NCI-H774 (cell line): ENCODE measurements at places on chromosomes 2 and 18.

DNA sequence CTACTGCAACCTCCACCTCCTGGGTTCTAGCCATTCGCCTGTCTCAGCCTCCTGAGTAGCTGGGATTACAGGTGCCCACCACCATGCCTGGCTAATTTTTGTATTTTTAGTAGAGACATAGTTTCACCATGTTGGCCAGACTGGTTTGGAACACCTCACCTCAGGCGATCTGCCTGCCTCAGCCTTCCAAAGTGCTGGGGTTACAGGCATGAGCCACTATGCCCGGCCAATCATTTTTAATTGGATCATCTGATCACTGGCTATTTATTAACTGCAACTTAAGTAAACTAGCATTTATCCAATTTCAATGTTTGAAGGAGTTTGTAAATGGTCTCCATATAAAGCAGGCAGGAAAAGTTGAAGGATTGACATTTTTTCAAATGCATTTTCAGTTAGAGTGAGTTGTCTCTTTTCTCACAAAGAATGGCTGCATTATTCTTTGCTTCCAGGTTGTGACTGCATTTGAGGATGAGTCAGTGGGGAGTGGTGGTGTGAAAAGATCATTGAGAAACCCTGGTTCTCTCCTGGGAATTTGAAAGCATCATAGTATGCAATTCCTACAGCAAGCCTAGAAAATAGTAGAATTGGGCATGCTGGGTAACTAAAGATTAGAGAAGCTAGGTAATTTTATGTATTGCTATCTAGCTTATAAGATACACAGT, 431.1 kb upstream of the ZEB2 start:
- DNase-seq = no peak

DNA sequence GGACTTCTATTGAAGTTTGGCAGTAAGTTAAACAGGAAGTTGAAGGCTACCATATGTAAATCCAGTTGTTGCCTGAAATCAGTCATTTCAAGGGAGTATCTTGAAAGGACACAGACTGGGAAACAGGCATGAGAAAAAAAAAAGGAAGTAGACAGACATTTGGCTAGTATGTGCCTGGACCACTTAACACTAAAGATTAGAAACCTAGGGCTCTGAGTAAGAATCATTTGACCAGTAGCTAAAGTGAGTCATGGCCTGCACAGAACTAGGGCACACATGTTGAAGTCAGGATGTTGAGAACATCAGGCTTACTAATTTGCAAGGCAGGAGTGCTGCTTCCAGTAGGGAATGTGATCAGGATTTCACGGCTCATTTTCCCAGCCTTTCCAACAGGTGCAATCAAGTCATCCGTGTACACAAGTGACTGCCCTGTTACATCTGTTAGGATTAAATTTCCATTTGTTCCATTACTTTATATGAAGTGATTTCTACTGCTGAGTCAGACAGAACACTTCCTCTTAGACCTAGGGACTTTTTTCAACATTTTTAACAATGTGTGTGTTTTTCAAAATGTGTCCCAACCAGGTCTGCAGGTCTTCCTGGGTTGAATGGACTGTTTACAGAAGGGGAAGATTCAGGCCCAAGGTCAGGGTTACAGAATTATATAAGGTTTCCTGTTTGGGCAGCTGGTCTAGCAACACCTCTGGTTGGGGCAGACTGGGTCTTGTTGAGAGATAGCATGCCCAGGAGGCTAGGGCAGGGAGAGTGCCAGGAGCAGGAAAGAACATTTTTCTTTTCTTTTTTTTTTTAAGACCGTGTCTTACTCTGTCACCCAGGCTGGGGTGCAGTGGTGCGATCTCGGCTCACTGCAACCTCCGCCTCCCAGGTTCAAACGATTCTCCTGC, 145.6 kb downstream of the TGIF1 start:
- DNase-seq = no peak

DNA sequence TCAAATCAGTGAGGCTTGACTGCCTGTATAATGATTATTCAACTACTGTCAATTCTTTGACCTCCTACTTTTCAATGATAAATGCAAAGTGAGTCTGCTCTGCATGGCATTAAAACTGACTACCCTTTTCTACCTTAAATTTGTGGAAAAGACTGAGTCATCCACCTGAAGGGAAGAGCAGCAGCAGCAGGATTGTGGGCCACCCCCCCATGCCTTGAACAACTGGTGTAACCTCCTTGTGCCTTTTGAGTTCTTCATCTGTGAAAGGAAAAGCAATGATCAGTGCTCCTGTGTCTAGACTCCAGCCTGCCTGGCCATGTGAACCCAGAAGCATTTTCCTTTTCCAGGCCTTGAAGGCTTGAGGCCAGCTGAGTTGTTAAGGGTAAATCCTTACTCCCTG, 102.9 kb downstream of the OSR1 start:
- no peak for DNase-seq

- DNase-seq = no peak
Measured at GRCh38 chr2:28896906-28897305, 2.4 kb downstream of the WDR43 start.

DNA sequence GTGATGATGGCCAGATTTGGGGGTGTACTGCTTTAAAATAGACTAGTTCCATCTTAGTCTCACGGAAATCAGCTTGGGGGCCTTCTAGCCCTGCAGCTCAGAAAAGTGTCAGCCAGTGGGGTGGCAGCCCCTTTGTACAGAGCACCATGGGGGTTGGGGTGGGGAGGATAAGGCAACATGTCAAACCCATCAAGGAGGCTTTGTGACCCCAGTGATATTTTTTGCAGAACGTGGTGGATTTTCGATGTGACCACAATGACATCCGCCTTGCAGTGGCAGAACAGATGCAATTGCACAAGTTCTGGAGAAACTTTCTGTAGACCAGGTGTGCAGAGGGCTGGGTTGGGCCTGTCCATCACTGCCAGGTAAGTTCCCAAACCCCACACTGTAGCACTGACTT, 3.0 kb upstream of the CD8A start:
- no peak for DNase-seq
